Putamen (tissue), 1 donor: ENCODE measurements at places on chromosomes 3 and 15.

GRCh38 chr15:89662893-89663626, 7.8 kb upstream of the KIF7 start:
- no peak for DNase-seq

DNA sequence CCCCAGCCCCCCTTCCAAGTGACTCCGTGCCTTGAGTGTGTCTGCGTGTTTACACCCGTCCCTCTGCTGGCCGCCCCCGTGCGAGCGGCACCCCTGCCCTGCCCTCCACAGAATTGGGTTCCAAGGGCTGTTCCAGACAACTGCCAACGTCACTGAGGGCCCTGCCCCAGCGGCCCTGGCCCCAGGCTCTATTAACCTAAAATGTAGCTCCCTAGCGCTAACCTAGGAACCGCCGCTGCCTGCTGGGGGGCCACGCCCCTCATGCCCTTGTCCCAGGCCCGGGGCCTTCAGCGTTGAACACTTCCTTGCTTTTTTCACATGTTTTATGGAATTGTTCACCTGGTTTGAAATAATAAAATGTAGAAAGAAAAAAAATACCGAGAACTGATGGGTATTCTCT, 10.0 kb upstream of the SEMA3B start:
- no peak for DNase-seq

- no peak for DNase-seq
Measured at GRCh38 chr15:41971895-41972252, 483 bp downstream of the EHD4 start.

GRCh38 chr3:132682201-132682600, 22.1 kb downstream of the UBA5 start:
- no peak for DNase-seq

GRCh38 chr3:151769175-151769574, 35.4 kb downstream of the AADACL2 start:
- DNase-seq: no peak

- no peak for DNase-seq
Measured at GRCh38 chr3:137330246-137330645, 372.5 kb downstream of the IL20RB start.

DNA sequence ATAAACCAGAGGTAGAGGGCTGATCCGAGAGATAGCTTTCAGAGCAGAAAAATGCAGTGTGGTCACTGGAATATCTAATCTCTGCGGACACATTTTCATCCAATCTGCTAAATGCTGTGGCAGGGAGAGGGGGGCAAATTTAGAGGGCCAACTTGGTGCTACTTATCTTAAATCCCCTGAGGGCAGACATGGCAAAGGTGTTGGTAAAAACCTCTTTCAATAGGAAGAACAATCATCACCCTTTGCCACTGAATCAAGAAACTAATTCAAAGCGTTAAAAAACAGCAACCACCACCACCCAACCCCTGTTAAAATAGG, 152.9 kb downstream of the MECOM start:
- no peak for DNase-seq

DNA sequence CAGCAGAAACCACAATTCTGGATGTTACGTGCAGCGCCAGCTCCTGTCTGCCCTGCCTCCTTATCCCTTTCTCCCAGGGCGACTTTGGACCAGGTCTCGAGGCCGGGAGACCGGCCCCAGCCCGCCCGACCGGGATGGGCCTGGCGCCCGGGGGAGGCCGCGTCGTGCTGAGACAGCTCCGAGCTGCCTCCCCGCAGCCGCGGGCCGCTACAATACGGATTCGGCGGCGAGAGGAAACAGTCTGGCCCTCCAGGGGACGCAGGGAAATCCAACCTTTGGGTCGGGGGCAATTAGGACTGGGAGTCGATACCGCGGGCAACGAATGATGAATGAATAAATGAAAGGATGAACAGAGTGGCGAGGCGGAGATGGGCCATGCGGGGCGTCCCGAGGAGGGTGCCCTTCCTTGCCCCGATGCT, 537 bp downstream of the GRAMD2A start:
- DNase-seq: no peak

GRCh38 chr3:158167737-158168557, 58.1 kb downstream of the RSRC1 start:
- no peak for DNase-seq

- no peak for DNase-seq
Measured at GRCh38 chr15:93720607-93721006, 510.8 kb upstream of the MCTP2 start.

DNA sequence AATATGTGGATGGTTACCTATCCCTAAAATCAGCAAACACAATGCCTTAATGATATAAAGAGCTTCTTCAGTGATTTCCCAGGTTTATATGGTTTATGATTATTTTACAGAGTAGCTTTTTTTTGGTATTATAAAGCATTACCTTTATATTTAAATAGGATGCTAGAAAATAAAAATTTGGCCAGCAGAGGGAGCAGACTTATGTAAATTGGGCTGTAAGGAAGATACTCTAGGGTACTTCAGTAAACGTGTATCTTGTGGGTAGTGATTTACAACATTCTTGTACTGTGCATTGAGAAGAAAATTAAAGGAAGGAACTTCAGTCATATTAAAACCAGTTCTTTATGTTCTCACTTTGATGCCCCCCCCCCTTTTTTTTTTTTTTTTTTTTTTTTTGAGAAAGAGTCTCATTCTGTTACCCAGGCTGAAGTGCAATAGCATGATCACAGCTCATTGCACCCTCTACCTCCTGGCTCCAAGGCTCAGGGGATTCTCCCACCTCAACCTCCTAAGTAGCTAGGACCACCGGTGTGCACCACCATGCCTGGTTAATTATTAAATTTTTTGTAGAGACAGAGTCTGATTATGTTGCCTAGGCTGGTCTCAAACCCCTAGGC, 167.9 kb downstream of the BBX start:
- DNase-seq: peak; percentile 52

- no peak for DNase-seq
Measured at GRCh38 chr15:41437448-41437847, 20.6 kb downstream of the RTF1 start.

DNA sequence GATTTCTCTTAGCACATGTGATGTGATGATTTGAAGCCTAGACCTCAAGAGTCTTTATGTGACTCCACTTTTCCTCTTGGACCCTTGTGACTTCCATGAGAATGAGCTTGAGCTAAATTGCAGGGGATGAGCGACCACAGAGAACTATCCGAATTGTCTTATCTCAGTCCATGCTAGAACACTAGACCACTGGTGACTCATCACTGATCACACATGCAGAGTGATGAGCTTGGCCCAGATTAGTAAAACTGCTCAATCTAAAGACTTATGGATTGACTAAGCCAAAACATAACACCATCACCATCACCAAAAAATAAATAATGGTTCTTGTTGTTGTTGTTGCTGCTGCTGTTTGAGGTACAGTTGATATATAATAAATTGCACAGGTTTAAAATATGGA, 114.1 kb upstream of the CFAP20DC start:
- no peak for DNase-seq

DNA sequence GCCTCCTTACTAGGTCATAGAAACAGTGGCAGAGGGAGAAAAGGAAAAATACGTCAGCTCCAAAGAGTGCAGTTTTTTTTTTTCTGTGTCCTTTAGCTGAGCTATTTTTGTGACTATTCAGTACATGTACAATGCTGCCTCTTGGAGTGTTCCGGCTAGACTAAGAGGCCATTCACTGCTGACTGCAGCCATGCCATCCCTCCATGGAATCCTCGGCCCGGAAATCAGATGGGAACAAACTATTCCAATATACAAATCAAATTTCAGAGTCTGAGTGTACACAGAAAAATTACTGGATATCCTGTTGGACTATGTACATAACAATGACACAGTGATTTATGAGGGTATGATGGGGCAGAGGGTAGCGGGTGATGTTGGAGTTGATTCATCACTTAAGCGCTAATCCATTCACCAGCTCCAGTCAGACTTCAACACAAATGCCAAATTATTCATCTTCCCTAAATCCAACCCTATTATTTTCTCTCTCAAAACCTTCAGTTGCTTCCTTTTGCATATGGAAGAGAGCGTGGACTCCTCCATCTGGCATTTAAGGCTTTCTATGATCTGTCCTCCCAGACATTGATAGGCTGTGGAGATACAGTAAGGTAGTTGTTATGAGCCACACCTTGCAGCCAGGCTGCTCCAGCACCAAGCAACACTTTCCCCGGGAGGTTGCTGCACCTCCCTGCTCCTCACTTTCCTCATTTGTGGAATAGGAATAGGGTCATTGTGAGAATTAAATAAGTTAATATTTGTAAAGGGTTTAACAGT, 109.1 kb downstream of the LPP start:
- DNase-seq: peak; percentile 80

GRCh38 chr15:85374831-85375230, 5.6 kb upstream of the AKAP13 start:
- DNase-seq: no peak

DNA sequence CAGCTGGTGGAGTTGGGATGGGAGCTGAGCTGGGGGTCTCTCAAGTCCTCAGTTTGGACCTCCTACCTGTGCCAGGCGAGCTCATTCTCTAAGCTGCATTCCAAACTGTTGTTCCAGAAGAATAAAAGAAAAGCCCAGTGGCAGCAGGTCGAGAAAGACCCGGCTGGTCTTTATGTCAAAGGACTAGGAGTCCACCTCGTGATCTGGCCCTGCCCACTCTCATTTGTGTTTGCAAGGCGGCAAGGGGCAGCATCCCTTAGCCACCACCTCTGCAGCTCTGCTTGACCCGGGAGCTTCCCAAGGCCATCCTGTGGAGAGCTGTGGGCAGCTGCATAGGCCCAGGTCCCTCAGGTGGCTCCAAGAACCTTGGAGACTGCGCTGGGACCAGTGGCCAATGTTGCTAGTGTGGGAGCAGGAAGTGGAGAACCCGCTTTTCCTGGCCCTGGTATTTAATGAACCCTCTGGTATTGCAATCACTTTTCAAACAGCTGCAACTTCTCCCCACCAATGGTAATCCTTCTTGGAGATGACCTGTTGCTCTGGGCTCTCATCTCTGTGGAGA, 30.9 kb downstream of the KY start:
- DNase-seq: no peak

- DNase-seq: no peak
Measured at GRCh38 chr3:192121923-192122322, 605.4 kb downstream of the FGF12 start.

- DNase-seq: no peak
Measured at GRCh38 chr3:108060331-108060730, 30.5 kb downstream of the CD47 start.

GRCh38 chr3:190119461-190120268, 1.0 kb downstream of the P3H2 start:
- no peak for DNase-seq

DNA sequence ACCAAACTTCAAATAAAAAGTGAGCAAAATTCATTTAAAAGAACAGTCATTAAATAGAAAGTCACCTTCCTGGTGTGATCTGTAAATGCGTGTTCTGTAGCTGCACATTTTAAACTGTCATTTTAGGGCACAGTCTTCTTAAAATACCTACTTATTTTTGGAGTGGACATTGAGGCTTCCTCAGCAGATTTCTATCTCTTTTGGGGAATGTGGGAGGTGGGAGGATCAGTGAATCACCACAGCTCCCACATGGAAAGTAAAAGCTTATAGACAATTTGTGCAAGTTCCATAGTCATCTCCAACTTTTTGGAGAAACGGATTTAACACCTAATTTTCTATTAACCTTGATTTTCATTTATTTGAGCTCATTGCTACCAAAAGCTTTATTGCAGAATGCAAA, 21.0 kb upstream of the MOBP start:
- DNase-seq: no peak

GRCh38 chr3:10374311-10374710, 53.4 kb upstream of the SEC13 start:
- no peak for DNase-seq

DNA sequence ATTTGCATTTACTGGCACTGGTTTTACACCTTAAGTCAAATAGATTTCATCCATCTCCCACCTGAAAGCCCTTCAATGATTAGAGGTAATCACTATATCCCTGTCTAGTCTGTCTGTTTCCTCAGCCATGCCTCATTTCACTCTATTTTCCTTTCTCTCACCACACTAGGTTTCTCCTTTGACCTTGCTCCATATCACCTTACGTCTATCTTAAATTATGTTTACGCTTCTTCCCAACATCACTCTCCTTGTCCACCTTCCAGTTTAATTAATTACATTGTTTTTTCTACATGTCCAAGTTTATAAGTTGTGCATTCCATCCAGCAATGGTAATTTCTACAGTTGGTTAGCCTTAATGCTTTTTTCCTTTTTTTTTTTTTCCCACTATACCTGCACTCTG, 396.7 kb upstream of the PDZRN3 start:
- DNase-seq: no peak

DNA sequence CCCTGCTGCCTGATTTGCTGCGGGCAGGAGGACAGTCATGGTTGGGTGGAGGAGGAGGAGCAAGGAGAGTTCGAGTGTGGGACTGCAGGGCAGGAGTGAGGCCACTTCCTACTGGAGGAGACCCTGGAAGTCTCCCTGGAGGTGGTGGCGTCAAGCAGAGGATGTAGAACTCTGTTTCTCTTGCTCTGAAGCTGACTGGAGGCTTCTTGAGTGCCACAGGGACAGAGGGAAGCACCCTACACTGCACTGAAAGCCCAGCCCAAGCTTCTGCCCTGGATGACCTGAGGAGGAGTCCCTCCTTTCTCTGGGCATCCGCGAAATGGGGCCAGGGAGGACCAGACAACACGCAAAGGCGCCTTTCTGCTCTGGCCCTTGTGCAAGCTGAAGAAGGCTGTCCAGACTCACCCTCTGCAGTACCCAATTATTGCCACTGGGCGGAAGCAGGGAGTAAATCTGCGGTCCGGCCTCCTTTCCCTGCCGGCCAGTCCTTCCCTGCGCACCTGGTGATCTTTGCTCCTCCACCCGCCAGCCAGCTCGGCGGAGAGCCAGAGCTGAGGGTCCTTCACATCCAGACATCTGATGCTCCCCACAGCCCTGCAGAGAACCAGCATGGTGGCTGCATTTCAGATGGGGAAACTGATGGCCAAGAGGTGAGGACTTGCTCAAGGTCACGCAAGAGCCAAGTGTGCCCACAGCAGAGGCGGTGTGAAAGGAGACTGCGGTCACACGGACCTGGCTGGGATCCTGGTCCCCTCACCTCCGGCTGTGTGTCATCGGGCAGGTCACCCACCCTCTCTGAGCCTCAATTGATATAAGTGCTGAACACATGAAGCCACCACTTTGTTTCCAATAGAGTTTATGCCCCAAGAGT, 207.1 kb downstream of the TBC1D2B start:
- peak; percentile 10 for DNase-seq

- DNase-seq: no peak
Measured at GRCh38 chr3:42674146-42674545, 11.2 kb upstream of the KLHL40 start.

DNA sequence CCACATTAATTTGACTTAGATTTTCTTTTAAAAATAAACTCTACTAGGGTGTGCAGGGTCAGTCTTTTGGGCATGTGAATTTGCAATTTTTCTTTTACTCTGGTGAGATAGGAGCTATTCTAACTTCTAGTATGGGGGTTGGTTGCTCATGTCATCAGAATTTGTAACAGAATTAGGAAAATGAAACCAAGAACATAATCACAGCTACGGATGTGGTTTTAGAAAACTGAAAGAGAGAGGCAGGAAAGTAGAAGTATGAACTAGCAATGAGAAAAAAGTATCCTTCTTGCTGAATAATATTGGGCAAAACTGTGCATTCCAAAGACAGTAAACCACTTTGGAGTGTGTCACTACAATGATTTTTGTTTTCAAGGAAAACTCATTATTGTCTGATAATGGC, 43.3 kb downstream of the ADPGK start:
- no peak for DNase-seq
